ENCODE measurements at places on chromosomes 4 and X. TPM values are rescaled to one million over a fixed set of nuclear protein-coding genes. Genes with fewer than 3 reads are reported as not detected.
A peak's percentile ranks its signal among the peaks of the same experiment; 100 is the strongest.

Gene VSIG4
- total RNA-seq, result 15.1 TPM

Gene DUSP21
- total RNA-seq, result not detected

Gene DKK2
- 0.53 TPM for total RNA-seq

GRCh38 chrX:103170216-103170615 lies 44.7 kb upstream of the BEX4 start:
- DNase-seq, result no peak

Gene GPR78
- total RNA-seq, result not detected

- DNase-seq, result no peak
Measured at GRCh38 chr4:896216-896615, 35.9 kb downstream of the GAK start.

DNA sequence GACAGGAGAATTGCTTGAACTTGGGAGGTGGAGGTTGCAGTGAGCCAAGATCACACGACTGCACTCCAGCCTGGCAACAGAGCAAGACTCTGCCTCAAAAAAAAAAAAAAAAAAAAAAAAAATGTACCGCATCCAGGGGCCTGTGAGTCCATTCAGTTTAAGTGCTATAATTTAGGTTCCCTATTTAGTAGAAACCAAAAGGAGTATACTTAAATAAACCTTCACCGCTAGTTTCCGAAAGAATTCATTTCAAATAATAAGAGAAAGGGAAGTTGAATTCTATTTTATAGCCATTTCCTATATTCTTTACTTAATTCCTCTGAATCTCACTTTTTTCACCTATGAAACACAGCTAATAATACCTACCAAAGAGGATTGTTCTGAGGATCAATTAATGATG lies 20.8 kb upstream of the LRBA start:
- no peak for DNase-seq

DNA sequence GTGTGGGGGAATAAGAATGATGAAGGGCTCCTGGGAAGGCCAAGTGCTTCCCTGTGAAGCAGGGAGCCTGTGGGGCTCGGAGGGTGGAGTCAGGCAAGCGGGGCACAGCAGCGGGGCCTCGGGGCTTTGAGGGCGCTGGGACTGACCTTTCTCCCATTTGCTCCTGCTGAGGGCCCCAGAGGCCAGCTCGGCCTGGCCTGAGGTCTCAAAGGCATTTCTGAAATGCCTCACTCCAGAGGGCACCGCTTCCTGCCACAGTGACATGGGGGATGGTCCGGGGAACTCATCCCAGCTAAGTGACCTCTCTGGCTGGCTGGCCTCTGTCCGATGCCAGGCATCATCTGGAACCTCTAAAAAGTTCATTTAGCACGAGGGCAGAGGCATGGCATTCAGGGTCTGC lies 98.8 kb upstream of the STX18 start:
- no peak for DNase-seq

Gene TLL1
- 3.7 TPM for total RNA-seq

DNA sequence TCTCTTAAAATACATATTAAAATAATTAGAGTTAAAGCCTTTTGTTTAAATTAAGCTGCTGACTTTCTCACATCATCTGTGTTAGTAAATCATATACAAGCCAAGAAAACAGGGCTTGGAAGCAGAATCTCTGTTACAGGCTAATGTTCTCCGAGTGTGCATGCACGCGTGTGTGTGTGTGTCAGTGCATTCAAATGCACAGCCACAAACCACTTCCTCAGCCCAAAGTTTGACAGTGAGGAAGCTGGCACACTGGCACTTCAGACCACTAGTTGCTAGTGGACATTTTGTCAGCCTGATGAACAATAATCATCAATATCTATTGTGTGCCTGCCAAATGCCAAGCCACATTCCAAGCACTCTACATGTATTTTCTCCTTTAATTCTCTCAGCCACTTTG lies 5.6 kb downstream of the MAOB start:
- no peak for DNase-seq

Gene TMEM144
- total RNA-seq, result 7.4 TPM

GRCh38 chr4:2261110-2261852 lies 628 bp downstream of the MXD4 start:
- DNase-seq, result peak; percentile 39

- DNase-seq, result no peak
Measured at GRCh38 chrX:134969726-134970125, 21.1 kb upstream of the SMIM10 start.

- no peak for DNase-seq
Measured at GRCh38 chr4:77197831-77198230, 40.8 kb downstream of the CCNG2 start.

DNA sequence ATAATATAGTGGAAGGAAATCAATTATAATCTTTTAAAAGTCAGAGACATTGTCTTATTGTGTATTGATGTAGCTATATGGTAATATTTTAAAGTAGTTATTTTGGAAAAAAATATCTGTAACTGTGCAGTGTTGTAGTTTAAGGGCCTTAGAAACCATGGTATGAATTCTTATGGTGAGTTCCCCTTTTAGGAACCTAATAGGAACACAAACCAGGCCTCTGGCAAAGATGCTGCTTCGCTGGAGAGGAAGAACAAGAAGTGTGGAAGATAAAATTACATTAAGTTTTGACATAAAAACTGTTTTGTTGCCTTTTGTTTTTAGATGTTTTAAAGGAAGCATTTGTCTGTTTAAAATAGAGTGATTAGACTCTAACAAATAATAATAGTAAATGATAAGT lies 10.9 kb upstream of the TMPRSS11D start:
- DNase-seq, result no peak

DNA sequence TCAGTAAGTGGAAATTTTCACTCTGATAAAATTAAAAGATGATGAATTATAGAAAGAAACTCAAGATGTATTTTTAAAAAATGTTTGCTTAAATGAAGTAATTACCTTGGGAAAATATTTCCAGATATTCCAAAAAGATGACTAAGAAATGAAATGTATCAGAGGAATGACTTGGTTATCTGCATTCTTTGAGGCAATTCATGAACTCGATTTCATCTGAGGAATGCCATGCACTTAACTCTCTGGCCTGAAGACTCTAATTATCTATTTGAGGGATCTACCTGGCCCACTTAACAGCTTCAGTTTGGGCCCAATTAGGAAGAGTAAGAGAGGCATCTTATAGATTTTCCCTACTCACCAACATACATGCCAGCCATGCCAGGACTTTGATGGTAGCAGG lies 182.3 kb downstream of the INPP4B start:
- DNase-seq, result no peak

Gene NHS
- total RNA-seq, result 2.0 TPM

GRCh38 chr4:158314756-158315487 lies 104.6 kb downstream of the TMEM144 start:
- DNase-seq, result no peak

Gene CT45A2
- total RNA-seq, result not detected

DNA sequence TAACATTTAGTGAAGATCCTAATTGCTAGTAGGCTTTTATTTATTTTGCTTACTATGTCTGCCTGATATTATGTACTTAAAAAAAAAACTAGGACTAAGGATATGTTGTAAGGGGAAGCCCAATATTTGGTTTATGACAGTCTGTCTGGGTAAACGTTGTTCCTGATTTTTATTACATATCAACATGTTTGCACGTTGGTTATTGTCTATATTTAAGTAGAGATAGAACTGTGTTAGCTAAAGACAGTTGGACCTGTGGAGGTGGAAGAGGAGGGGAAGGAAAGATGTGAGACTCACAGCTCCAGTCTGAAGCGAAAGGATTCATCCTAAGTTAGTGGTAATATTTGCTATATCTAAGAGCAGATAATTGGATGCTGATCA lies 90.3 kb downstream of the TMEM131L start:
- DNase-seq, result no peak

DNA sequence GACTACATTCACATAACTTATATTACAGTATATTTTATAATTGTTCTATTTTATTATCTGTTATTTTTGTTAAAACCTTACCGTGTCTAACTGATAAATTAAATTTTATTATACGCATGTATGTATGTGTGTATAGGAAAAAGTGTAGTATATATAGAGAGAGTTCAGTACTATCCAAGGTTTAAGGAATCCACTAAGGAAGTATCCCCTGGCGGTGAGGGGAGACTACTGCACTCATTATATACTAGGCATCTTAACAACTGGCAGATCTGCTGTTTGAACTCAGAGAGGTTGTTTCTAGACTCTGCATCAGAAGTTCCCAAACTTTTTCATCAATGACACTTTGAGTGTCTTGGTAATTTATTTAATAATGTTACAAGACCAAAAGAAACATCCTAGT lies 70.9 kb downstream of the NDST4 start:
- no peak for DNase-seq

Gene ARX
- total RNA-seq, result 0.40 TPM

Gene HMX1
- not detected for total RNA-seq

- no peak for DNase-seq
Measured at GRCh38 chrX:95662200-95662599, 1022.4 kb upstream of the DIAPH2 start.

GRCh38 chr4:75457365-75457764 lies 56.8 kb downstream of the RCHY1 start:
- no peak for DNase-seq

DNA sequence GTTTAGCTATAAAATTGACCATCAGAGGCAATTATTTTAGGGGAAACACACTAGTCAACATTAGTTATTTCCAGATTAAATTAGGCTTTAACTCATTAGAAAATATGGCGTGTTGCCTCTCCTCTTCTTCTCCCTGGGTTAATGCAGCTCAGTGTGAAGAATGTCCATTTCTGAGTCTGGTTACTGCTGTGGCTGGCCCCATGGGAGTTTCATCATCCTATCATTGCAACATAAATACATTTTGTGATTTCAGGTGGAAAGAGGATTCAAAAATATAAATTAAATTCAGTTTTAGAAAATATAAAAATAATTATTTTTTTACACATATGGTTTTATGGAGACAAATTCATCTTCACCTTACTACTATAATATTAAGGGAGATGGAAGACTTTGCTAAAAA lies 288.5 kb upstream of the ARSJ start:
- DNase-seq, result no peak

DNA sequence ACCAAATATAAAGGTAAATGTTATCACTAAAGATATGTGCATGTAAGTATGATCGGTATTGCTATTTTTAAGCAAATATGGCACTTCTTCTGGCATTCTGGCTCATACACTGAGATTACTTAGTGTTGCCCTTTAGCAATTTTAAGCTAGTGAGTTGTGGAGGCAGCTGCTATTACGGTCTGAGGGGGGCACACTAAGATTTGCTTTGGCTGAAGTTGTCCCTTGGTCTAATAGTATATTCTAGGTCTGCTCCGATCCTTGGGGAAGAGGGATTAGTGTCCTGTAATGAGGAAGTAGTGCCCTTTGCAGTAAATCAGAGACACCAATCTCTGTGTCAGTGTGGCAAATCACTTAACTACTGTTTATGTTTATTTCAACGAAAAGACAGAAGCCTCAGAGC lies 196.5 kb upstream of the FTHL17 start:
- DNase-seq, result no peak

DNA sequence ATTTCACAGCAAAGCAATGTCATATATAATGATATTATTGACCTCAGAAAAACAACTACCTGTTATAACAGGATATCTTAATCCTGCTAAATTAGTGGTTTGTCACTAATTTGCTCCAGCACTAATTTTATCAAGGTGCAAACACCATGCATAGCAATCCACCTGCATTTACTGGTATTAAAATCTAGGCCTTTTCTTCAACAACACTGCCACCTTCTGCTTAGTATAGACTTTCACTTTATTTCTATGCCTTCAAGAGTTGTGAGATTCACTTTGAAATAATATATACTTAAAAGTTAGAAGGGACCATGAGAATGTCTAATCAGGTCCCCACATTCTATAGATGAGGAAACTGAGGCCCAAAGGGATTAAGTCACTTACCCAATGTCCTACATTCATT lies 82.1 kb upstream of the IQCM start:
- no peak for DNase-seq

Gene ACE2
- total RNA-seq, result 141 TPM

Gene LRAT
- total RNA-seq, result 2.9 TPM

- no peak for DNase-seq
Measured at GRCh38 chrX:113545040-113545439, 704.4 kb upstream of the AMOT start.

- DNase-seq, result no peak
Measured at GRCh38 chr4:95388911-95389310, 159.9 kb downstream of the UNC5C start.

DNA sequence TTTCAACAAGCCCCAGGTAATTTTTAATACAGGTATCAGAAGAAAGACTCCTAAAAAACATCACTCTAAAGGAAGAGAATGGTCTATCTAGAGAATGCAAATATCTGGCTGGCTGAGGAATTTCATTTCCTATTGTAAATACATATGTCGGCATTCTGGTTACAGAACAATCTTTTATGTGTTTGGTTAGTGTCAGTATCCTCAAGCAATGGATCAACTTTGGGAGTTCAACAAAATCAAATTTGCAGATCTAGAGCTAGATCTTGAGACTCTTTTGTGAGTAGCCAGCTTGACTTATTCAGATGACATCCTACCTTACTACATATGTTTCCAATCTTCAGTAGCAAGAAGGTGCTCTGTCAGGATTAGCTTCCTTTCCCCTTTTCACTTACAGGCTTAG lies 145.1 kb downstream of the BTC start:
- DNase-seq, result no peak

DNA sequence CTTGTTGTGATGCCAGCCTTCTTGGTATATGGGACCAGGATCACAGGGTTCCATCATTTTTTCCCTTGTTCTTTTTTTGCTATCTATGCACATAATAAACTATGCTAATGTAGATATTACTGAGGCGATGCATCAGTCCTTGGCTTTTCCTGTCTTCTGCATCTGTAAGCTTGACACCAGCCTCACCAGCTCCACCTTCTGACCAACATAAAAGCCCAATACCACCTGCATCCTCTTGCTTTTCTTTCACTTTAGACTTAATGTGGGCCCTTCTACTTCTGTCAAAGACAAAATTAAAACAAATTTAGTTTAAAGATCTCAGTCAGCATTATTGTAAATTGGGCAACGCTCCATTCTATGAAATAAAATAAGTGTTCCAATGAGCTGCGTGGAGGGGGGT lies 1718.8 kb upstream of the PCDH10 start:
- no peak for DNase-seq

DNA sequence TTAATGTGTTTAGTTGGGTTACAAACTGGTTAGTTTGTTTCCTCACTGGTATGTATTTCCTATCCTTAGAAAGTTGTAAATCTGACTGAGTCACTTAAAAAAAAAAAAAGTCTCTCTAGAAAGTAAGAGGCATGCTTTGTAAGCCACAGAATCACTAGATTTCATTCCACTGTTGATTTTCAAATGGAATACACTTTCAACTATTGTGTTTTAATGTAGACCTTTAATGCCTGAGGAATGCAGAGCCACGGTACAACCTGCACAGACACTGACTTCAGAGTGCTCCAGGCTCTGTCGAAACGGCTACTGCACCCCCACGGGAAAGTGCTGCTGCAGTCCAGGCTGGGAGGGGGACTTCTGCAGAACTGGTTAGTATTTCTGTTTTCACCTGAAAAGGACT lies 88.6 kb downstream of the HHIP start:
- no peak for DNase-seq

Gene MAGEA1
- not detected for total RNA-seq

DNA sequence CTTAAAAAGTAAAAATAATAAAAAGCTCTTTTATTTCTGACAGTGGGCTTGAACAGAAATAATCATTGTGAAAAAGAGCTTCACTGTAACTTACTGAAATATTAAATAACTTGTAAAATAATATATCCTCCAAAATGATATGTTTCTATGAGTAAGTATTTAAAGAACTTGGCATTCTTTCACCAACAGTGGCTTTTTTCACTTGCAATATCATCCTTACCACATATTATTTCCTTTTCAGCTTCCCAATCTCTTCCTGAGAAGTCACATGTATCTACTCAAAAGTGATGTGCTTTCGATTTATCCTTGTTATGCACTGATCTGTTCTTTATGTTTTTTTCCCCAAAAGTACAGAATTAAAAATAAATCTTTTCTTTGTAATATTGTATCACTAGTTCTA lies 2.2 kb upstream of the PCDH18 start:
- no peak for DNase-seq
